Neural crest cell (in vitro differentiated cells): ENCODE measurements at places on chromosomes 7 and 10. TPM values are rescaled to one million over a fixed set of nuclear protein-coding genes. Genes with fewer than 3 reads are reported as not detected.

MYOZ1 gene
- total RNA-seq = 0.16 and 0.18 TPM in 2 replicates

DNA sequence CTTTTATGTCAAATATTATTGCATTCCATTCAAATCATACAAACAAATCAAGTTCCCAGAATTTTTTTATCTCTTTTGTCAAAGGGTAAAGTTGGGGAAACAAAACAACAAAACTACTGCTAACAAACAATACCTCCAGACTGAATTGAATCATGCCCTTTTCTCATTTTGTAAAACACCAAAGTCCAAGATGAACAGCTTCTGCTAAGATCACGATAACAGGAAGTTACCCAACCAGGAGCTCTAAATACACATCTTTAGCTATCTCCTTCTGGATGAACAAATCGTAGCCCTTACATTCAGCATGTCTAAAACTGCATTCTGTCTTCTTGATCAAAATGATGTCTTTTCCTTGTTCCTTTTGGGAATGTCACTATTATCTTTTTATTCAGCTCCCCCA, 97.4 kb downstream of the CTTNBP2 start:
- no peak for DNase-seq

- DNase-seq = no peak
These were observed 48.4 kb downstream of the SEPTIN7 start for GRCh38 chr7:35849158-35849831.

GRCh38 chr10:125633517-125633999, 49.4 kb downstream of the TEX36 start:
- no peak for DNase-seq

DNA sequence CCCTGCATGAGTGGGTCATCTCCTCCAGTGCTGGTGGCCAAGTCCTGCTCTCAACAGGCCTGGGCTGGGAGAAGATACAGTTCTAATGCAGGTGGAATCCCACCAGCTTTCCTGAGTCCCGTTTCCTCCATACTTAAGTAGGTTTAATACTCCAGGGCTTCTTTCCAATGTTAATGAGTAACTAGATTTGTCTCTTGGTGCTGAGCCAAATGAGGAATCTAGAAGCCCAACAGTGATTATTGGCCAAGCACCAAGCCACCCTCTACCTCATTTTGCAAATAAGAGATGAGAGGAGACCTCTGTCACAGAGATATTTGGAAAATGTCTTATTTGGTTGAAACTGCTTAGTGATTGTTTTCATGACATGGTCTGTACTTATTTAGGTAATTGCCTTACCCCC, 37.1 kb downstream of the STARD3NL start:
- DNase-seq = no peak

- no peak for DNase-seq
These were observed 92.8 kb downstream of the EPDR1 start for GRCh38 chr7:38013246-38013645.

GRCh38 chr7:42489299-42489698, 252.3 kb upstream of the GLI3 start:
- DNase-seq = no peak

DNA sequence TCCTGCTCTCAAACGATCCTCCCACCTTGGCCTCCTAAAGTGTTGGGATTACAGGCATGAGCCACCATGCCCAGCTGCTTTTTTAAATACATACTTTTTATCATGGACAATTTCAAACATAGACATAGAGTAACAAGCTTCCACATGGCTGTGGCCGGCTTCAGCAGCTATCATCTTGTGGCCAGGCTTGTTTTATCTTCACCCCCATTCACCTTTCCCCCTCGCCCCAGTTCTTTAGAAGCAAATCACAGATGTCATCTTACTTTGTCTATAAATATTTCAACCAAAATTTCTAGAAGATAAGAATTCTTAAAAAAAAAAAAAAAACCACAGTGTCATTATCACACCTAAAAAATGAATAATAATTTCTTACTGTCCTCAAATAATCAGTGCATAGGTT, 5.9 kb downstream of the FOXK1 start:
- no peak for DNase-seq

MSRB2 gene
- 24.6 and 28.9 TPM in 2 replicates for total RNA-seq

UNC5B gene
- 1.3 TPM in 2 replicates for total RNA-seq

- DNase-seq = no peak
These were observed 81.5 kb upstream of the HPS1 start for GRCh38 chr10:98528166-98528804.

CPN1 gene
- total RNA-seq = not detected in 2 replicates

- DNase-seq = no peak
These were observed 74.2 kb upstream of the ANLN start for GRCh38 chr7:36315309-36315944.

DNA sequence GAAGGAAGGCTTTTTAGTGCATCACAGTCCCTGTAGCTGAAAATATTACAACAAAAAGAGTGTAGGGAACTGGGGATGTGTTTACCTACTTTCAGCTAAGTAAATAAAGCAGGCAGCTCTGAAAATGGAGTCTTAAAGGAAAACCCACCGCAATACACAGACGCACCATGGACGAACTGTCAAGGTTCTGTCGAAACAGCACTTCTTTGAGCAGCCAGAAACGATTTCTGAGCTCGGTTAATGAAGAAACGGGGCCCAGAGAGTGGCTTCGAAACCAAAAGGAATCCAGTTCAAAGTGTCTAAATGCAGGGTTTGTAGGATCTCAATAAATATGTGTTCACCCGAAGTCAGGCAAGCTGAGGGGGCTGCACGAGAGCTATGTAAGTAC, 275.4 kb upstream of the NEBL start:
- DNase-seq = no peak

- DNase-seq = no peak
These were observed 24.2 kb upstream of the NUP42 start for GRCh38 chr7:23157679-23158078.

DNA sequence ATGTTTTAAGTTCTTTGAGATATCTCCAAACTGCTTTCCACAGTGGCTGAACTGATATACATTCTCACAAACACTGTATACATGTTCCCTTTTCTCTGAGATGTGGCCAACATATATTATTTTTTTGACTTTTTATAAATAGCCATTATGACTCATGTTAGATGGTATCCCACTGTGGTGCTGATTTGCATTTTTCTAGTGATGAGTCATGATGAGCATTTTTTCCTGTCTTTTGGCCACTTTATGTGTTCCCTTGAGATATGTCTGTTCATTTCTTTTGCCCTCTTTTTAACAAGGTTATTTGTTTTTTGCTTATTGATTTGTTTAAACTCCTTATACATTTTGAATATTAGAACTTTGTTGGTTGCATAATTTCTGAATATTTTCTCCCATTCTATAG, 1055.1 kb downstream of the NXPH1 start:
- DNase-seq = no peak

GRCh38 chr7:7414791-7415603, 120.7 kb downstream of the COL28A1 start:
- no peak for DNase-seq

GRCh38 chr7:18437101-18437500, 58.4 kb upstream of the HDAC9 start:
- no peak for DNase-seq

GRCh38 chr7:20270867-20271266, 53.7 kb upstream of the MACC1 start:
- DNase-seq = no peak

- no peak for DNase-seq
These were observed 4.9 kb downstream of the HYAL4 start for GRCh38 chr7:123849855-123850254.

PHKG1 gene
- 1.1 and 1.7 TPM in 2 replicates for total RNA-seq

- no peak for DNase-seq
These were observed 319.7 kb upstream of the POM121L12 start for GRCh38 chr7:52715701-52716100.

DNA sequence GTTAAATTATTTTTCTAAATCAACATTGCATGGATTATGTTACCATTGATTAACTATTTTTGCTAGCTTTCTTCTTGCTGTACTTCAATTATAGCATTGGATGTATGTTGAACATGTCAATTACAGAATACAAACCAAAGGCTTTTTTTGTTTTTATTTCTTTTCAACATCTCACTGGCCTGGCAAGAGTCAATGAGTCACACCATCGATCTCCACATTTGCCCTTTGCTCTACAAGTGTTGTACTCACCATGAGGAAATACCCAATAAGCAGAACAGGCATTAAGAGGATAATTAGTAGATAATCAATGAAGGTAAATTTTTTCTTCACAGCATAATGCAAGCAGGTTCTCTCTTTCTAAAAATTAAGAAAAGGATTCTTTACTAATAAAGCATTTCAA, 23.3 kb downstream of the ANKRD22 start:
- DNase-seq = no peak

DNA sequence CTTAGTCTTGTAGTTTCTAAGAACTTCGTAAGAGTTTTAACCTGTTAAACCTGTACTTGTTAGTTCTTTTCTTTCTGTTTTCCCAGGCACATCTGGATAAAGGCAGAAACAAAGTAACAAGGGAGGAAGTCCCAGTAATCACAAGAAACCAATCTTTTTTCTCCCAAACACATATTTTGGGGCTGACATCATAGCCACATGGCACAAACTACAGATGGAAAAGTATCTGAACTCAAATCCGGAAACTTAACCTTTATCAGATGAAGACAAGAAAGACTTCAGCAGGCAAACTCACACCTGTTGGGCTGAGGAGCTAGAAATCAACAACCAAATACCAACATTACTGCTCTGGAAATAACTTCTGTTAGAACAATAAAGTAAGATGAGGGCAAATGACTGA, 67.1 kb downstream of the CUBN start:
- DNase-seq = no peak

DNA sequence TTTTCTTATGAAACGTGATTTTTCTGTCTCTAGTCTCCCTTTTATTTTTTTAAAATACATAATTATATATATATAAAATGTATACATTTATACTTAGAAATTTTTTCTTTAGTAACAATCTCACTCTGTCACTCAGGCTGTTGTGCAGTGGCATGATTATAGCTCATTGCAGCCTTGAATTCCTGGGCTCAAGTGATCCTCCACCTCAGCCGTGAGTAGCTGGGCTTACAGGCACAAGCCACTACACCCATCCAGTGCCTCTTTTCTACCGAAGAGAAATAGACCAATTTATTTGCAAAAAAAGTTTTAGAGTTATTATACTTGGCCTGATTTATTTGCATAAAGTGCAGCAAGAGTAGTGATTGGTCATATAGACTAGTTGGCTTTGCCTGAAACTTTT, 72.2 kb downstream of the MAPK8 start:
- DNase-seq = no peak

- no peak for DNase-seq
These were observed 29.5 kb upstream of the ARHGAP22 start for GRCh38 chr10:48634198-48634983.

DNA sequence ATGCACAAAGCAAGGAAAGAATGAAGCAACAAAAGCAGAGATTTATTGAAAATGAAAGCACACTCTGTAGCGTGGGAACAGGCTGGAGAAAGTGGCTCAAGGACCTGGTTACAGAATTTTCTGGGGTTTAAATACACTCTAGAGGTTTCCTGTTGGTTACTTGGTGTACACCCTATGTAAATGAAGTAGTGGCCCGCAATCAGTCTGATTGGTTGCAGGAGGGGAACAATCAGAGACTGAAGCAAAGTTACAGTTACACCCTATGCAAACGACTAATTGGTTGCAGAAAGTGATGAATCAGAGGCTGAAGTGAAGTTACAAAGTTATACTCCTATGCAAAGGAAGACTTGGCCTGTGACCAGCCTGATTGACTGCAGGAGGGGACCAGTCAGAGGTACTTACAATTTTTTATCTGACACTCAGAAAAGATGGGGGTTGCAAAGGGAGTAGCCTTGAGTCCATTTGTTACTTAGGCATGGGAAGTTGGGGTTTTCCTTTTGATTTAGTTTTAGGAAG, 3.6 kb upstream of the MTPN start:
- no peak for DNase-seq

GRCh38 chr10:42755556-42756093, 27.0 kb upstream of the BMS1 start:
- DNase-seq = no peak

DNA sequence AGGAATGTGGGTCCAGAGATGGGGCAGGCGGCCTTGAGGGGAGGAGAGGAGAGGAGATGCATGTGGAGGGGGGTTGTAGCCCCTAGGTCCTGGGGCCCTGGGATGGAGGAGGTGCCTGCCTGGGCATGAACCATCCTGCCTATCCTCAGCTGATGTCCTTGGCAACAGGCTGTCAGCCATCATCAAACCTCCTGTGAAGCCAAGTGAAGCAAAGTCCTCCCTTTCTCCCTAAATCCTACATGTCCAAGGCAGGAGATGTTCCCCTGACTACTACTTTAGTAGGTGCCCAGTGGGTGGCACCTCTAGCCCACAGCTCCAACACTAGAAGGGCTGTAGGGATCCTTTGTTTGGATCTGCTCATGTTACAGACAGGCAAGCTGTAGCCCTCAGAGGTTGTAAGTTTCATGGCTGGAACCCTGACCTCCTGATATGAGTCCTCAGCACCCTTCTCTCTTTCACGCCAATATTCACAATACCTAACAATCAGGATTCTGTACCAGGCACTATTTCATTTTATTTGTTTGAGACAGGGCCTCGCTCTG, 66.6 kb upstream of the SYPL1 start:
- no peak for DNase-seq

- no peak for DNase-seq
These were observed 139.4 kb downstream of the OAT start for GRCh38 chr10:124279298-124279697.

DNA sequence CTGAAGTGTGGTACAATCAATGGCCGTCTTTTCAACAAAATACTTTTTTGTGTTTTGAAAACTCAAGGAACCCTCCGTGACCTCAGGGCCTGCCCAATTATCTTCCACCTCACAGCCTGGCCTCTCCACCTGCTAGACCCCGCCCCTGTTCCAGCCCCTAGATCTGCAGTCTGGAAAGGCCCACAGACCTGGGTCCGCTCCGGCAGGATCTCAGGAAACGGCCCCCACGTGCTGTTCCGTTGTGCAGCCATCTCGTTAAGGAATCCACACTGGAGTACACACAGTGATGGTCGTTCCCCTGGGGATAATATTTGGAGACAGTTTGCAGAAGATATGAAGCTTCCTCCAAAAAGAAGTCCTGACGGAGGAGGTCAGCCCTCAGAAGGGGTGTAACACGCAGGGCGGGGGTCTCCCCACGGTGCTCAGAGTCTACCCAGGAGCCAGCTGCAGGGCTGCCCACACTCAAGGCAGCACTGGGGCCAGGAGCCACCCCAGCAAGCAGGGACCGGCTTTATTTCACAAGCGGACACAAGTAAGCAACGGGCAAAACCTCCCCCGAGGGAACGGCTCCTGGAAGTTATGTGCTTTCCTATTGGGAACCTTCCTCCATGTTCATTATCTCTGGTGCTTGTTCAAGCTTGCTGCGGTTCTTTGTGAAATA, 73.4 kb downstream of the TCERG1L start:
- DNase-seq = no peak

GRCh38 chr7:71723859-71724258, 591.9 kb downstream of the GALNT17 start:
- no peak for DNase-seq

SLC39A12 gene
- total RNA-seq = not detected in 2 replicates

DNA sequence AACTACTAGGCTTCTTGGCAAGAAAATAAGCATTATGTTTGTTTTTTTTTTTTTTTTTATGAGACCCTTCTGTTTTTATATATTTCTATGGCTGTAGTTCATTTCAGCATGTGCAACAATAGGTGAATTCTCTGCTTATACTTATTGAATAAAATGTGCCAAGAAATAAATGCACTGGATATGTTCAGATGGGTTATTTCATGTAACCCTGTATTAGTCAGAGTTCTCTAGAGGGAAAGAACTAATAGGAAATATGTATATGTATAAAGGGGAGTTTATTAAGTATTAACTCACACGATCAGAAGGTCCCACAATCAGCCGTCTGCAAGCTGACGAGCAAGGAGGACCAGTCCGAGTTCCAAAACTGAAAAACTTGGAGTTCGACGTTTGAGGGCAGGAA, 292.8 kb downstream of the CSTF2T start:
- DNase-seq = no peak

GRCh38 chr7:134777908-134778580, 1.4 kb upstream of the CALD1 start:
- no peak for DNase-seq
